Esophagus mucosa (tissue), 1 donor: ENCODE measurements at places on chromosomes 3 and 15. TPM values are rescaled to one million over a fixed set of nuclear protein-coding genes. Genes with fewer than 3 reads are reported as not detected.

The KIF9 gene
- 4.4 TPM for total RNA-seq

DNA sequence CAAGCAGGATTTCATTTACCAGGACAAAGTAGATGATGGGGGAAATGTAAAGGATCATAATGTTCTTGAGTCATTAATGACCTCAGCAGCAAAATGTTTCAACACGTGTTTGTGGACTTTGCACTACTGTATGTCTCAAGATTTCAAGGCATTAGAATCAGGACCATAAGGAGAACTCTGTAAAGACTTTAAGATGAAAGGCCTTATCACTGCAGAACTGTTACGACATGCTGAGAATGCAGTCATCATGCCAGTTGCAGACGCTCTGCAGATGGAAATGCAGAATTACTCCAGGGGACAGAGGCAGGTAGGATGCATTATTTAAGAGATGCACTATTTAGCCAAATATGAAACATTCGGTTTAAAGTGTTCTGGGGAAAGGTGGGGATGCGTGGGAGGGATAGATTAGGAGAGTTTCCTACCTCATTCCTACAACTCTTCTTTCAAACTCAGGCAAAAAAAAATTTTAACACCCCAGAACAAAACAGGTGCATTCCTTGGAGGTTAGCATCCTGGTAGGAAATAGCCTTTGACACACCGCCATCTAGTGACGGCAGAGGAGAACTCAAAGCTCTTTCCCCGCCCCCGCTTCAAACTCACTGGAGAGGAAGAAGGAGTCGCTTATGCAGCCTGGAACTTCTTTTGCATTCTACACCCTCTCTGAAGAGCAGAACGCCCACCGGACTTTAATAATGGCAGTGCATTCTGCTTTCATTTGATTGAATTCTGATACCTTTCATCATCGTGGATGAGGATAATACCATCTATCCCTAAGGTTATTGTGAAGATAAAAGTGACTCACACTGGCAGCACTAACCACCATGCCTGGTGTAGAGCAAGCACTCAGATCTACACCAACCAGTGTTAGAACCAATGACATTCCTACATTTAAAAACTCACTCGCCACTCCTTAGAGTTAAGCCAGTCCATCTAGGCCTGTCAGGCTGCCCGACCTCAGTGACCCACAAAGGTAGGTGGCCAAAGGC, 43.1 kb upstream of the TOPAZ1 start:
- ATAC-seq: peak; percentile 78

The RBPMS2 gene
- 0.48 TPM for total RNA-seq

DNA sequence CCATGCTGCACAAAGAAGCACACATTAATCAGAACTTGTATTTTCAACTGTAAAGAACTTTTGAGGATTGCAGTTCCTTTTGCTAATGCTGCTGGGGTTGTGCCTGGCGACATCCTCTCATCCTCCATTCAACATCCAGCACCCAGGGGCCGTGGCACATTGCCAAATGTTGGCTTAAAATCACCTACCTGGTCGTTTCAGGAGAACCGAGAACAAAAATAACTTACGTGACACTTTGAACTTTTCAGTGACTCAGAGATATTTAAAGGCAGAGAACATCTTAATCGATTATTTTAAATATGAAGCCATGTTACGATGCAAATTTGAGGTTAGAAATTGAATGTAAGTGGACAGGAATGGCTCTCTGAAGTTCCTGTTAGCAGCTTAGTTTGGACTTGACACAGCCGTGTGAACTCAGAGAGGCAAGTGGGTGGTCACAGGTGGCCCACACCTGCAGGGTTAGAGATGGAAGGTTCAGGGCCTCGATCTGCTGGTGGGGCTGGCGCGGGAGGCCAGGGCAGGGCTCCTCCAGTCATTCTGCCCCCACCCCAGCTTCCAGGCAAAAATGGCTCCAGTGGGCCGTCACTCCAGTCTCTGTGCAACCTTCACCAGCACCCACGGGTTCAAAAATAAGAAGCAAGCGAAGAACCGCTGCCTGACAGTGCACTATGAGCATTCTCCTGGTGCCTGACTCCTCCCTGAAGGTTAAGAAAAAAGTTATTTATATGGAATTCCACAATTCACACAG, 12.2 kb downstream of the LRRK1 start:
- no peak for ATAC-seq

- ATAC-seq: no peak
Observed at GRCh38 chr3:101943029-101943428, 93.7 kb downstream of the NFKBIZ start.

The CFAP100 gene
- total RNA-seq: not detected

GRCh38 chr3:61901986-61902385, 340.6 kb downstream of the PTPRG start:
- ATAC-seq: no peak

DNA sequence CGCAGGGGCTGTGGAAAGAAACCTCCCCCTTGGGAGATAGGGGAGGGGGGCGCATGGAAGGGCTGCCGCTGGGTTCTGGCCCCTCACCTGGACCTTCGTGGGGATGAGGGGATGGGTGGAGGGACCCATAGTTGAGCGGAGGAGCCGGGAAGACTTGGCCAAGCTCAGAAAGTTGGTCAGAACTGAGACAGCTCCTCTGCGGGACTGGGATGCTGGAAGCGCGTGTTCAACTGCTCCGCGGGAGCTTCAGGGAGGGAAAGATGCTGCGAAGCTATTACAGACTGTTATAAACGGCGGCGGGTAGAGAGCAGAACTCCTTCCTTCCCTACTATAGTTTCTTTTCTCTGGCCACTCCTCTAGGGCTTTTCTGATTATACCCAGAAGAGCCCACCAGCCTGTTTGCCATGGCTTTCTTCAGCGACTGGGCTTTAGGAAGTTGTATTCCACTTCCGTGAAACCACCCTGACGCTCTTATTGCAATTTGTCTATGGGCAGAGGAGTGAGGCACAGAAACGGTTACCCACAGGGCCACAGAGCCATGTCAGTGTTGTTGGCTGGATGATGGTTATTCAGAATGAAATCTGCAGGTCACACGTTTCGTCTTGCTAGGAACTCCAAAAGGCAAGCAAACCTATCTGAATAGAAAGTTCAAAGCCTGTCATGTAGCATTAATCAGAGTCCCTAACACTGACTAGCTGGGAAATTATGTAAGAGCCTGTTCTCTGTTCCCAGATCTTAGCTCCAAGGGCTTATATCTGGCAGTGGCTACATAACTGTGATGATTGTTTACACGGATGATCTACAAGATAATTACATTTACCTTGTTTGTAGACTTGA, 1.1 kb downstream of the SYNPR start:
- no peak for ATAC-seq

The ZNF80 gene
- not detected for total RNA-seq

DNA sequence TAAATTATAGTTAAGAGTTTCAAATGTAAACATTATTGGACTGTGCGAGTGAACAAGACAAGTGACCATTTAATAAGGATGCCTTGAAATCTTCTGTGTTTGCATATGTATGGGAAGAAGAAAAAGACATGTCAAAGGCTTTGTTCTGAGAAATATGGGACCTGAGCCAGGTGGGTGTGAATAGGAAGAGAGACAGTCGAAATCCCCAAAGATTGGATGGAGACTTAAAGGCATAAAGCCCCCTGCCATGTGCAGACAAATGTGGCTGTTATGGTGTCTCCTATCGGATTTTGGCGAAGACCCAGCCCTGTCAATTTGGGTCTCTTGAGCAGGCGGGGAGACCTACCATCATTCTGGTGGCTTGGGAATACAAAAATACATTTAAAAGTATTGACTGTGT, 16.9 kb downstream of the FXR1 start:
- ATAC-seq: no peak

The C3orf20 gene
- 0.24 TPM for total RNA-seq

DNA sequence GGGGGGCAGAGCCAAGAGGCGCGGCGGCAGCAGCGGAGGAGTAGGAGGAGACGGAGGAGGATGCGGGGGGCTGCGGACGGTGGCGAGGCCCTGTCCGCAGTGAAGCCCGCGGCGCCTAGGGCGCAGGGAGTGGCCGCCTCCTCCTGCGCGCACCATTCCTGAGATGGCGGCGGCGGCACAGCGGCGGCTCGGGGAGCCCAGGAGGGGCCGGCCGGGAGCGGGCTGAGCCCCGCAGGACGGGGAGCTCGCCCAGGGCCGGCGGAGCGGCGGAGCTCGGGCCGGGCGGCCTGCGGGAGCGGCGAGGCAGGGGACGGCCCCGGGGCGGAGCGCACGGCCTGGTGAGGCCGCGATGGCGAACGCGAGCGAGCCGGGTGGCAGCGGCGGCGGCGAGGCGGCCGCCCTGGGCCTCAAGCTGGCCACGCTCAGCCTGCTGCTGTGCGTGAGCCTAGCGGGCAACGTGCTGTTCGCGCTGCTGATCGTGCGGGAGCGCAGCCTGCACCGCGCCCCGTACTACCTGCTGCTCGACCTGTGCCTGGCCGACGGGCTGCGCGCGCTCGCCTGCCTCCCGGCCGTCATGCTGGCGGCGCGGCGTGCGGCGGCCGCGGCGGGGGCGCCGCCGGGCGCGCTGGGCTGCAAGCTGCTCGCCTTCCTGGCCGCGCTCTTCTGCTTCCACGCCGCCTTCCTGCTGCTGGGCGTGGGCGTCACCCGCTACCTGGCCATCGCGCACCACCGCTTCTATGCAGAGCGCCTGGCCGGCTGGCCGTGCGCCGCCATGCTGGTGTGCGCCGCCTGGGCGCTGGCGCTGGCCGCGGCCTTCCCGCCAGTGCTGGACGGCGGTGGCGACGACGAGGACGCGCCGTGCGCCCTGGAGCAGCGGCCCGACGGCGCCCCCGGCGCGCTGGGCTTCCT, at the start of gene GPR27:
GPR27 (plus strand) TSS at position 155 of the 909 bp plus-strand sequence; CDS start at position 350, 195 bp downstream.
- peak; percentile 77 for ATAC-seq

- peak; percentile 43 for ATAC-seq
Observed at GRCh38 chr3:15102256-15102655, 3.3 kb upstream of the RBSN start.

The LRRC49 gene
- total RNA-seq: 2.7 TPM

DNA sequence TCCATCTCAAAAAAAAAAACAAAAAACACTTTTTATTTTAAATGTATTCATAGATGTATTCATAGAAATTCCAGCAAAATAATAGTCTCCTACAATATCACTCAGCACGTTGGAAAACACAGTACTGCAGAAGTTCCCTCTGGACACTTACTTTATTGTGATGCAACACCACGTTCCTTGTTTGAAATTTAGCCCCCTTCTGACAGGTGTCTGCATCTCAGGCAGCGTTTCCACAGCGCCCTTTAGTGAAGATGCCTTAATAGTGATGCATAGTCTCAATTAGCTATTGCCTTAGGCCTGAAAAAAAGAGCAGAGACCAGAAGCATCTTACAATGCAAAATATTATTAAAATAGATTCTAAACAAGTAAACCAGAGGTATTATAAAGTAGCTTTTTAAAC, 20.3 kb downstream of the IL12A start:
- ATAC-seq: no peak

The CYP8B1 gene
- total RNA-seq: not detected

DNA sequence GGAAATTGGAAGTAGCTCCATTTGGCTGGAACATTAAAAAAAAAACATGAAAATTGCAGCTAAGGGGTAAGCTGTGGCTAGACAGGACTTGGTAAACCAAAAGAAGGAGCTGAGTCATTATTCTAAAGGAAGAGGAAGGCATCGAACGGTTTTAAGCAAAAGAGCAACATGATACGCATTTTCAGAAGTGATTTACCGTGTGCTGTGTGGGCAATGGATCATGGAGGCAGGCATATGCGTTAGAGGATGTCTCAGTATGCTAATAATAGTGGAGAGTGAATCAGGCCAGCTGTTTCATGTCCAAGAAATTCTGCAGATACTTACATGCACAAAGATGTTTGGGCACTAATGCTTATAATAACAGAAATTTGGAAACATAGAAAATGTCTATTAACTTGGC, 409.1 kb upstream of the ATP11B start:
- ATAC-seq: peak; percentile 61

DNA sequence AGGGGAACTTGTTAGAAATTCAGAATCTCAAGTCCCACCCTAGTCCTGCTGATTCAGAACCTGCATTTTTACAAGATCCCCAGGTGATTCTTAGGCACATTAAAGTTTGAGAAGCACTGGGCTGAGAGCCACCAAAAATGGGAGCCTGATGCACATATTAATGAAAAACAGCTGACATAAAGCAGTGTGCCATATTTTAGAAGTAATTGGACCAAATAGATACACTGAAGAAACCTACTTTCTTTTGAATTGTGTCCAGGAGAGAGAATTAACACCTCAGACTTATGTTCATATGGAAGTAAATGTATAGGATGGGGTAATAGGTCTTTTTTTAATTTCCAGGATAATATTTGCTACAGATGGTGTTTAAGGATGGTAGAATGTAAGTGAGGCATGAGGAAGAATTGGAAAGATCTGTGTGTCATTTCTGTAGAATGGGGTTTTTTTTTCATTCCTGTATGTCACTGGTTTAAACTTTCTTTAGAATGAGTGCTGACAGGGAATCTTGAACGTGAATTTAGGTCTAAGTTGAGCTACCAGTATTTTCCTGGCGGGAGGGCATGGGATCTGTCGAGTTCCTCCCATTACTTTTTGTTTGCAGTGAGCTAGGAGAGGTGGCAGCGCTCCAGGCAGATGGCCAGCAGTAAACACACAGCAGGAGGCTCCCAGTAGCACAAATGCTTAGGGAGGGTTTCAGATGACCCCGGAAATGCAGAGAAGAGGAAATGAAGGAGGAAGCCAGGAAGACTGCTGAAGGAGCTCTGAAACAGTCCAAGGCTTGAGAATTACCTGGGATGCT, 185.6 kb downstream of the PLCL2 start:
- no peak for ATAC-seq

- no peak for ATAC-seq
Observed at GRCh38 chr3:157859541-157859940, 246.7 kb downstream of the SHOX2 start.

The MGLL gene
- 135 TPM for total RNA-seq

The XCR1 gene
- 0.04 TPM for total RNA-seq

The SERPINI2 gene
- not detected for total RNA-seq

DNA sequence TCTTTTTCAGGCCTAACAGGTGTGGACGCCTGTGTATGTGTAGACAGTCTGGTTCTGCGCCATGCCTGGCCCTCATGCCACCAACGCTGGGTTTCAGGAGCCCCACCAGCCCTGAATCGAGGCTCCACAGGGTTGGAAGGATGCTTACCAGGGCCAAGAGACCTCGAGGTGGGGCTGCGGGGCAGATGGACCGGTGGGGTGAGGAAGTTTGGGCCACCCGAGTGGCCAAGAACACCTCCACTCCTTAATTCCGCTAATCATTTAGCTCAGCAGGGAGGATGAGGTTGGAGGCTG, 6.0 kb upstream of the ONECUT1 start:
- ATAC-seq: no peak

The PFN2 gene
- 51.0 TPM for total RNA-seq
